ENCODE measurements at places on chromosomes 7 and 10. TPM values are rescaled to one million over a fixed set of nuclear protein-coding genes. Genes with fewer than 3 reads are reported as not detected.
A peak's percentile ranks its signal among the peaks of the same experiment; 100 is the strongest.

DNA sequence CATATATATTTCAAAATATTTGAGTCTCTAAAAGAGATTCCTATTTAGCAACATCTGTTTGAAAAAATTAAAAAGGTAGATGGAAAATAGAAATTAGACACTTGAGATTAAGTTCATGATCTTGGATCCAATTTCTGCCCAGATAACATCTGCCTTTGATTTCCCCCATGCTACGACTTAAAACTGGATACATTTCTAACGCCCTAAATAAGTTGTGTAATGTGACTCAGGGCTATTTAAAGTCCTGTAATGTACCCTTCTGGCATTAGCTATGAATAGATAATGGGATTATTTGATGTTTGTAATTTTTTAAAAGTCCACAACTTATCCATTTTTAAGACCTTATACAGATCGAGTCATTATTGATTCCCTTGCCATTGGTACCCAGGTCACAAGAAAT is 23.4 kb downstream of the CFAP43 start:
- no peaks in the 10 kb centered on the region for H3K36me3 ChIP-seq
- H3K27me3 ChIP-seq: no peaks in the 10 kb centered on the region
- H3K27ac ChIP-seq: no peak overlapping the region
- DNase-seq: no peak

DNA sequence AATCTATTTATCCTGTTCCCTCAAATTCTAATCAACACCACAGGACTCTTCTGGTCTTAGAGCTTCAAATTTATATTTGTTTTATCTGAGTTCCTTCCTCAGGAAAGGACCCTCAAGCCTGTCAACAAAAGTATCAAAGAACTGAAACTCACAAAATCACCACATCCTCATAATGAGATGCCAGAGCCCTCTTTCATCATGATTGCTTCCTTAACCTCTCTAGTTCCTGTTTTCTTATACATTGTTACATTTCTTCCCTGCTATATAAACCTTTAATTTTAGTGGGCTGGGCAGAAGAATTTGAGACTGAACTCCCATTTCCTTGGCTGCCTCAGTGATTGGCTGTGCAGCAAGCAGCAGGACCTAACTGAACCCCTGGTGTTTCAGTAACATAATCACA is 189.7 kb downstream of the ZNF248 start:
- H3K36me3 ChIP-seq: no peaks in the 10 kb centered on the region
- no peaks in the 10 kb centered on the region for H3K27me3 ChIP-seq
- H3K27ac ChIP-seq: no peak overlapping the region
- H3K4me1 ChIP-seq: no peaks in the 10 kb centered on the region
- H3K4me3 ChIP-seq: no peak overlapping the region

GRCh38 chr7:46930366-46930765 is 651.5 kb downstream of the TNS3 start:
- no peaks in the 10 kb centered on the region for H3K27me3 ChIP-seq
- no peak overlapping the region for H3K4me3 ChIP-seq
- no peak overlapping the region for H3K27ac ChIP-seq
- no peaks in the 10 kb centered on the region for H3K36me3 ChIP-seq
- no peak for DNase-seq

- DNase-seq: peak; percentile 12
- no peaks in the 10 kb centered on the region for H3K36me3 ChIP-seq
These were observed 22.7 kb downstream of the FAM237B start for GRCh38 chr7:90298145-90299038.

GRCh38 chr7:130303551-130303950 is 10.6 kb downstream of the CPA4 start:
- H3K4me1 ChIP-seq: no peaks in the 10 kb centered on the region
- no peaks in the 10 kb centered on the region for H3K27me3 ChIP-seq
- no peak for DNase-seq

DNA sequence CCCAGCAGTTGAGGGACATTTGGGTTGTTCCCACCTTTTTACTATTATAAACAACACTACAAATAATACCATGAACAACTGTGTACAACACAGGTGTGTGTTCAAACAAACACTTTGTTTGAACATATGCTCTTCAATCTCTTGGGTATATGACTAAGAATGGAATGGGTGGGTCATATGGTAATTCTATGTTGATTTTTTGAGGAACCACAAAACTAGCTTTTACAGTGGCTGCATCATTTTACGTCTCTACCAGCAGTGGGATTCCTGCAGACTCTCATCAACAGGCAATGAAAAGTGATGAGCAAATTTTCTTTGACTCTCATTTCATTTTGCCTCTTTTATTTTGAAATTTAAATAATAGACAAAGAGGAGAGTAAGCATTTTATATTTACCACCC is 116.9 kb upstream of the KLF14 start:
- DNase-seq: no peak
- H3K36me3 ChIP-seq: no peaks in the 10 kb centered on the region
- H3K27me3 ChIP-seq: no peaks in the 10 kb centered on the region
- H3K27ac ChIP-seq: no peak overlapping the region
- no peaks in the 10 kb centered on the region for H3K4me1 ChIP-seq
- H3K4me3 ChIP-seq: no peak overlapping the region

- no peaks in the 10 kb centered on the region for H3K27me3 ChIP-seq
- no peak for DNase-seq
- no peak overlapping the region for H3K4me3 ChIP-seq
- H3K4me1 ChIP-seq: peaks cover 9% of the 10 kb centered on the region
- H3K36me3 ChIP-seq: no peaks in the 10 kb centered on the region
These were observed 151.3 kb downstream of the CAMK1D start for GRCh38 chr10:12500381-12501303.

DNA sequence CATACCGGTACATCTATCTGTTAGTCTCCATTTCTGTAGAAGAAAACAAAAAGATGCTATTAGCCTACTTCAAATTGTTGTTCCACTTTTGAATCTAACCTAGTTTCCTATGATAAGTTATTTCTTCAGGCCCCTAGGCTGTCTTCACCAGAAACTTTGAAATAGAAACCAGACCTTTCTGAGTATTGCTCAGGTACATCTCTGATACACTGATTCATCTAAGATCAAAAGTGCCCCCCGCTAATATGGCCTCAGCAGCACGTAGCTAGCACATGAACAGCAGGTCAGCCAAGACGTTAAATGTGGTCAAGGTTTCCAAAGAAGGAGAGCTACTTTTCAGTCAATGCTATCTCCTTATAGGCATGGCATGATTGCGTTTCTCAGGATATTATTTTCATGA is 23.6 kb downstream of the CTAGE6 start:
- H3K4me1 ChIP-seq: no peaks in the 10 kb centered on the region
- no peak for DNase-seq
- H3K27me3 ChIP-seq: no peaks in the 10 kb centered on the region
- no peak overlapping the region for H3K27ac ChIP-seq

GRCh38 chr7:42763137-42763551 is 148.7 kb downstream of the C7orf25 start:
- H3K4me3 ChIP-seq: no peak overlapping the region
- no peaks in the 10 kb centered on the region for H3K4me1 ChIP-seq
- no peaks in the 10 kb centered on the region for H3K36me3 ChIP-seq
- H3K27ac ChIP-seq: no peak overlapping the region
- DNase-seq: no peak

DNA sequence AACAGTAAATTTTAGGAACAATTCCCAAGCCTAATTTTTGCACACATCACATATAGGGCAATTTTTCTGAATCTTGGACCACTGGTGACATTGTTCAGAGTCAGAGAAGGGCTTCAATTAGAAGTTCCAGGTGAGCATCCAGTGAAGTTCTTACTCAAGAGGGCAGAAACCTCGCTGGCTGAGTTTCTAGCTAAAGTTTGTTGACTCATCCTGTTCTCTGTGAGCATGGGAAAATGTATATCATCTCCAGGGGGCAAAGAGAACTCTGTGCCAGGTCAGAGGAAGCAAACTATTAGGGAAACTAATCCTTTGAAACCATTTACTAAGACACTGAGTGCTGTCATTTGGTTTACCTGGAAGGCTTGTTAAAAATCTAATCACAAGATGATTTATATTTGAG is 695.6 kb upstream of the IGFBP3 start:
- no peak overlapping the region for H3K4me3 ChIP-seq
- H3K27ac ChIP-seq: no peak overlapping the region
- no peaks in the 10 kb centered on the region for H3K36me3 ChIP-seq
- no peaks in the 10 kb centered on the region for H3K4me1 ChIP-seq
- H3K27me3 ChIP-seq: no peaks in the 10 kb centered on the region

DNA sequence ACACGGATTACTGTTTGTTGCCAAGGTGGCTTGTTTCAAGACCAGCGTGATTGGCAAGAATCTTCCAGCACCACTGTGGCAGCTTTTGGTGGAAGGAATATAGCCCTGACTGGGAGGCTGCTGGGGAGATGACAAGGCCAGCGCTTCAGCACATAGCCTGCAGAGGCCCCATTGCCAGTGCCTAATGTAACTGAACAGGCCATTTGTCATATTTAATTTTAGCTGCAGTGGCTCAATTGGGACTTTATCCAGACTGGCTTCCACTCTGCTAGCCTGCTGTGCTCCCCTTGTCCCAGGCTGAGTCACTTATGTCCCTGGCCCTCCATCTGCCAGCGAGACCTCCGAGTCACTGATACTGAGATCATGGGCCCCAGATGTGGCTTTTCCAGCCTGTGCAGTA is 483.1 kb downstream of the GALNT17 start:
- DNase-seq: no peak
- no peak overlapping the region for H3K27ac ChIP-seq
- H3K36me3 ChIP-seq: no peaks in the 10 kb centered on the region
- H3K27me3 ChIP-seq: no peaks in the 10 kb centered on the region
- no peak overlapping the region for H3K4me3 ChIP-seq

Gene ITIH5
- total RNA-seq: 9.7 TPM

Gene PRSS1
- total RNA-seq: 0.99 TPM

Measured in left lung (tissue), 14 donors.